ENCODE measurements at places on chromosomes 4 and X.

DNA sequence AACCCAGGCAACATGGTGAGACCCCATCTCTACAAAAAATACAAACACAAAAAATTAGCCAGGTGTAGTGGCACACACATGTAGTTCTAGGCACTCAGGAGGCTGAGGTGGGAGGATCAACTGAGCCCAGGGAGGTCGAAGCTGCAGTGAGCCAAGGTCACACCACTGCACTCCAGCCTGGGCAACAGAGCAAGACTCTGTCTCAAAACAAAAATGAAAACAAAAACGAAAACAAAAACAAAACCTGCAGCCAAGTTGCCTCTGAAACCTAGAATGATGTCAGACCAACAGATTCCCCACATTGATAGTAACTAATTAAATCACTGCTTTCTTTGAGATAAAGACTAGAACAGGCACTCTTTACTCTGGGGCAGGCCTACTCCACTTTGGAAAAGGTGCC, 104.5 kb downstream of the AMELX start:
- no peak for DNase-seq

GRCh38 chr4:38939165-38939564, 71.6 kb downstream of the FAM114A1 start:
- no peak for DNase-seq

DNA sequence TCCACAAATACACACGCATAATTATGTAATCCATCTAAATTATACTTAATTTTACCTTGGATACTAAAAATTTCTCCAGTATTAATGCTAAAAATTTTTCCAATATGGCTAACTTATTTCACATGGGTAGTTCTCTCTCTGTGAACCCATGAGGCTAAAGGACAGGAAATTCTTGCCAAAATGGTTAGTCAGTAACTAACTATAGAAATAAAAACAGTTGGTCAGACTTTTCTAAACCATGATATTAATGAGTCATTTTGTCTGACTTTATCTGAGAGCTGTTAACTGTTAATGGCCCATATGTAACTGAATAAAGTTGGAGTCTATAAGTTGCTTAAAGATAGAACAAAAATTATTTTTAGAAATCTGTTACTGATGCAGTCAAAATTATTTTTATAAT, 549.4 kb downstream of the TLL1 start:
- DNase-seq, result no peak

- DNase-seq, result no peak
These were observed 49.8 kb downstream of the TMEM144 start for GRCh38 chr4:158259955-158260575.

- no peak for DNase-seq
These were observed 18.4 kb upstream of the FHDC1 start for GRCh38 chr4:152917543-152918395.

DNA sequence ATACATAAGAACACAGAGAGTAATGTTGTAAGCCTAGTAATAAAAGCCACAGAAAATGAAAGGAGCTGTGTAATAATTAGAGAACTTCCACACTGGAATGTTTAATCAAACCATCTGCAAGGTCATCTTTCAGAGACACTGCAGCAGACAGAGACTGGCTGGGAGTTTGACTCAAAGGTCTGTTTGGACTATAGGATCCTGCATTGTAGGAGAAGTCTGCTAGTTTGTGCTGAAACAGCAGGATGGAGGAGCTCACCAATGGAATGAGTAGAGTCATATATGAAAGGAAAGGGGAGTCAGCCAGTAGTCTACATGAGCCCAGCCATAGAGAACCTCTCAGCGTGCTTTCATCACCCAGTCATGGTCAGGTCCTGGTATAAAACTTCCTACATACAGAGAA, 4.5 kb upstream of the ACE2 start:
- no peak for DNase-seq

GRCh38 chr4:15413623-15414019, 14.2 kb upstream of the C1QTNF7 start:
- DNase-seq, result no peak

DNA sequence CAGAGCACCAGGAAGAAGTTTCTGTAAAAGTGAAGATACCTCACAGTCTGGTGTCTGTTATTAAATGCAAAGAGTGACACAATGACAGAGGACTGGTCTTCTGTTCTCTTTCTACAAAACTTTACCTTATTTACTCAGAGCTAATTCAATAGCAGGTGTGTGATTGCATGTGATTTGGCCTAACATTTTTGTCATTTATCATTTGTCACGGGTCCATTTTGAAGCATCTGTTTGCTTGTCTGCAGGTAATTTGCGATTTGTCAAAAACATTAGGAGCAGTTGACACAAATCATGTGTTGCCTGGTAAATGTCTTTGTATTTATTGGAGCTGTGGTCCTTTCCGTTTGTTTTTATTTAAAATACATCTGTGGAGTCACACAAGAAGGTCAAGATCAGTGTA, 1232.4 kb downstream of the STIM2 start:
- no peak for DNase-seq

Measured in stimulated activated CD8-positive, alpha-beta memory T cell treated with anti-CD3 and anti-CD28 coated beads, Interleukin-4, amount 100 ng/mL, for 1 hour (primary cell).